ENCODE measurements at places on chromosomes 6 and 20.

- DNase-seq: peak; percentile 60
Measured at GRCh38 chr6:31829633-31830283, 2.2 kb downstream of the HSPA1B start.

- DNase-seq: no peak
Measured at GRCh38 chr6:22108199-22108598, 188.6 kb downstream of the PRL start.

DNA sequence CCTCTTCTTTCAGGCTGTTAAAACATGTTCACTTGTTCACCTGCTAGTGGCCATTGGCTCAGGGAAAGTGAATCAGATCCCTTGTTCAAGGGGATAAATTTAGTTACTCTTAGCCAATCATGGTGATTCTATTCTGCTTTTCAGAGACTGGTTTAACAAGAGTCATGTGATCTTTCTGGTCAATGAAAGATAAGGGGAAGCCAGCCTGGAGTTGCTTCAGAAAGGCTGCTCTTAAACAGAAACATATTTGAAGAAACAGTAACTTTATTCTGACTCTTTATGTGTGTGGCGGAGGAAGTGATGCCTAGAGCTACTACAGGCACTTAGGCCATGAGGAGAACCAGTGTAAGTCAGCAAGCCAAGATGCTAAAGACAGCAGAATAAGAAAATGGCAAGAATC, 28.1 kb upstream of the AHI1 start:
- DNase-seq: no peak

DNA sequence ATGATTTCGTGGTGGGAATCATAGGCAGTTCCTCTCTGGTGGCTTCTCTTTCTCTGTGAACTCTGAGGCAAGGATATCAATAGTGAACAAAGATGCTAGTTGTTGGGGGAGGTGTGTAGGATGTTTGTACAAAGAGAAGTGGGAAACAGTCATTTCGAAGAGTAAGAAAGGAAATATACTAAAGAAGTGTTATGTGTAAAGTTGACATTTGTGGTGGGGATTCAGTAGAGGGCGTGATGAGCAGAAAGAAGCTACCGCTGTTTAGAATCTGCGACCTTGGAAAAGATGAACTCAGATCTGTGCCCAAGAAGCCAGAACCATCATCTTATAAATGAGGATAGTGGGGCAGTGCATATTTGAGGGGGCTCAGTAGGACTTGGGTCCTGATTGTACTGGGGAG, 11.4 kb downstream of the SLC35F1 start:
- DNase-seq: no peak

DNA sequence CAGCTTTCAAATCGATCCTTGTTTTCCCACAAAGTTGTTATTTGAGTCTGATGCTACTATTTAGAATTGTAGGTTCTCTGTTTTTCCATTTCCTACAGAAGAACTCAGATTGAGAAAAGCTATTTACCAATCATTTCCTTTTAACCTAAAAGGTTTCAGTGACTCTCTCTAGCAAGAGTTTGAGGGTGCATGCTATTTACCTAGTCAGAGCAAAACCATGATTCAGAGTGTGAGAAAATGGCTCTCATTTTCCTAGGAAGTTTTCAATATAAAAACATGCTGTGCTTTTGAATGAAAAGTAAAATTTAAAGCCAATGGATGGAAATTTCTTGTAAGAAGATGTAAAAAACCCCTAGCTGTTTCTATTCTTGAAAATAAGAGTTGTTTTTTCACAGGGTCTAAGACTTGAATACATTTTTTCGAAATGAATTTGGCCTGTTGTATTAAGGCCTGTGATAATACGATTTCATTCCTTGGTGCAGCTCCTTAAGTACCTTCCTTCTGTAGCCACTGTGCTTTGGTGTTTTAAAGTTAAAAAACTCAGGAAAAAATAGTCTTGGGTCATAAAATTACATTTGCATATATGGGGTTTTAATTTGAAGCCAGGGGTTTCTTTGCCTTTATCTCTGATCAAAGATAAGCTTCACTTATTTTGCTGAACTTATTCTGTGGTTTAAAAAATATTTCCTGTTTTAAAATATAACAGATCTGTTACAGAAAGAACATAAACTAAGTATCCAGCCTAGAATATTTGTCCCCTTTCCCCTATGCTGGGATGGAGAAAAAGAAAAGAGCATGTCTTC, 18.0 kb upstream of the RSPH3 start:
- DNase-seq: no peak

DNA sequence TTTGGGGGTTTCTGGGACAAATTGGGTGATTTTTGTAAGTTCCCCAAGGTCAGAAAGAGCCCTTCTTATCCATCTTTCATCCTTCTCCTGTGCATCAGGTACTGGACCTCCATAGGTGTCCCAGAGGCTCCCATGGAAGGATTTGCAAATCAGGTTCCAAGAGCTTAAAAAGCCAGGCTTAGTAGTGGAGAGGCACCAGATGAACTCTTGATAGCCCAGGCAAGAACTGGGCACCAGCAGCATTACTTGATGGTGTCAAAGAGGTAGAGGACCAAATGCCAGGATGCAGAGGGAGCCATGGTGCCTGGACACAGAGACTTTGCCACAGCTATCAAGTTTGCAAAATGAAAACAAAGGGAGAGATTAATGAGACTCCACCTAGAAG, 20.9 kb upstream of the TRAM2 start:
- no peak for DNase-seq

DNA sequence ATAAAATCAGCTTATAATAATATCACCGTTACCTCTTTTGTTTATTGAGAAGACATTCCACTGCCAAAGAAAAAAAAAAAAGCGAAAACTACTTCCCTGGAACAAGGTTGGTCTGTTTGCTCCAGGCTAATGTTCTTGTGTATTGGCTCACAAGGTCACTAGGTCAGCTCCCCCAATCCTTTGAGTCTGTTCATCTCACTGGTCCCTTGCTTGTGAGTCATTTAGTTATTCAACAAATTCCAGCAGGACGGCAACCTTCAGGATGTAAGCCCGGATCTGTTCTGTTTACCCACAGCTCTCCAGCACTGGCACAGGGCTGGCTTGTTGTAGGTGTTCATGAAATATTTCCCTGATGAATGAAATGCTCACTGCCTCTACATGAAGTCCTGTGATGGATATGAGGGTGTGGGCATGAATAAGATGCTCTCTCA, 3.3 kb downstream of the ARHGAP40 start:
- DNase-seq: no peak

GRCh38 chr6:151808371-151809241, 1.1 kb downstream of the ESR1 start:
- DNase-seq: no peak

DNA sequence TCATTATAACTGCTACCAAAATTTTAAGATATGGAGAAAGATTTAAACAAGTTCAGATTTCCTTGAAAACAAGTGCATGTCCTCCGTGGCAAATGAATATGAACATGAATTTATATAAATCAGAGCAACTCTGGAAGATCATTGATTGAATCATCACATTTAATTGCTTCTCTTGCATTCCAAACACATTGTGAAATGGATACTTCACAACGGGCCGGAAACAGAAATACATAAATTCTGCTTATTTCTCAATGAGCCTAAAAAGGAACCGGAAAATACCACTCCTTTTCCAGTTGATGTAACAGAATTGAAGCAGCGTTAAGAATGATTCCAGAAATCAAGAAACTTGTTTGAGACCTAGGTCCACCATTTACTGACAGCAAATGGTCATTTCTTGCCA, 134.6 kb upstream of the BTN3A2 start:
- no peak for DNase-seq

DNA sequence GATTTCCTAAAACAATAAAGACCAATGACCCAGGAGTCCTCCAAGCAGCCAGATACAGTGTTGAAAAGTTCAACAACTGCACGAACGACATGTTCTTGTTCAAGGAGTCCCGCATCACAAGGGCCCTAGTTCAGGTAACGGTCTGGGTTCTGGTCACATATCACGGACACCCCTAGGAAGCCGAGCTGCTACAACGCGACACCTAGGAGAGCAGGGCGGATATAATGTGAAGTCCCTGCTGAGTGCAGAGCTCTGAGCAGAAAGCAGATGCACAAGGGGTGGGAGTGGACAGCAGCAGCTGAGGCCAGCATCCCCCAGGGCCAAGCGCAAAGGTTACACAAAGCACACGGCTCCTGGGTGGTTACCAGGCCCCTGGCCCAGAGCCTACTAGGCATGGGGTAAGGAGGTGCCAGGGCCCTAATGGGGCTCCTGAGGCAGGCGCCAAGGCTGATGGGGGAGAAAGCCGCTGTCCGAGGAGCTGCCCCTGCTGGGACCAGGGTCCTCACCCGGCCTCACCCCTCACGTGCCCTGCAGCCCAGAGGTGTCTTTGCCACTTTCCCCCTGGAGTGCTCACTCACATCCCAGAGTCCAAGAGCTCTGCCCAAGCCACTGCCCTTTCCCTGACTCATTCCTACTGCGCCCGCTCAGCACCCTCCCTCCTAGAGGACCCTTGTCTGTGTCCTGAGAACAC, 8.4 kb downstream of the CST7 start:
- no peak for DNase-seq

- DNase-seq: no peak
Measured at GRCh38 chr6:142838821-142839685, 105.9 kb downstream of the HIVEP2 start.

DNA sequence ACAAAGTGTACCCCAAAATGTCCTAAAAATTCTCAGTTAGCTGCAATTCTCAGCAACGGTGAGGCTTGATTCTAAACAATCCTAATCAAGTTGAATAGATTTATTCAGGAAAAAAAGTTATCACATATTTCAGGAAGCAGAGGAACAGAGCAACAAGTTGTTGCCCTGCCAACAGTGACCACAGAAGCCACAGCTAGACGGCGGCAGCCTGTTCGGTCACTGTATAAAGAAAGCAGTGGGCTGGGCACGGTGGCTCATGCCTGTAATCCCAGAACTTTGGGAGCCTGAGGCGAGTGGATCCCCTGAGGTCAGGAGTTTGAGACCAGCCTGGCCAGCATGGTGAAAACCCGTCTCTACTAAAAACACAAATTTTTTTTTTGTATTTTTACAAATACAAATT, 171.2 kb upstream of the BMP5 start:
- no peak for DNase-seq

- no peak for DNase-seq
Measured at GRCh38 chr20:38066969-38067716, 33.6 kb downstream of the RPRD1B start.

GRCh38 chr20:16917636-16918035, 169.5 kb downstream of the OTOR start:
- no peak for DNase-seq

- DNase-seq: no peak
Measured at GRCh38 chr6:112600168-112600567, 253.0 kb downstream of the RFPL4B start.

- DNase-seq: no peak
Measured at GRCh38 chr20:37426106-37426505, 80.2 kb downstream of the SRC start.

DNA sequence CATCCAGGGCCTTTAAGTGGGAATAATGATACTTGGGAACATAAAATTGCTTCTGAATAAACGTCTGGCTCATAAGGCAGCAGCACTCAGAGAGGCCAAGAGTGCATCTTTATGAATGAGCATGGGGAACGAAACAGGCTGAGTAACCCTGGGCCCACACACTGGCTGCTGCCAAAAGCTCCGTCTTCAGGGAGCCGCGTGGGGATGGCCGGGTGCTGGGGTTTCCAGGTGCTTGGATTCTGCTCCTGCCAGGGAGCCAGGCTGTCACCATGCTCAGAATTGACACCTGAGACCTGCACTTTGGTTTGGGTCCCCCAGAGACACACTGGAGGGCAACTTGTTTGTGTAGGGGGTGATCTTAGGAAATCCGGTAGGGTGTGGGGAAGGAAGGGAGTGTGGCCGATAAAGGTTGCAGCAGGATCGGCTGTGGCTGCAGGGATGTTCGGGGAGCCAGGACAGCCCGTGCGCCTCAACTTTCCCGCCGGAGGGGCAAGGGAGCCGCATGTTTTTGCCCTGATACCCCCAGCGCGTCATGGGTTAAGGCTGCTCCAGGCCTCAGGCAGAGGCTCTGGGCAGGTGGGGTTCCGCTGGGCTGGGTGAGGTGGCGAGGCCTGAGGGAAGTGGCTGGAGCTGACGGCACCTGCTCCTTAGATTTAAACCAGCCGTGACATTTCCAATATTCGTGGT, 101.8 kb downstream of the YTHDF1 start:
- no peak for DNase-seq

DNA sequence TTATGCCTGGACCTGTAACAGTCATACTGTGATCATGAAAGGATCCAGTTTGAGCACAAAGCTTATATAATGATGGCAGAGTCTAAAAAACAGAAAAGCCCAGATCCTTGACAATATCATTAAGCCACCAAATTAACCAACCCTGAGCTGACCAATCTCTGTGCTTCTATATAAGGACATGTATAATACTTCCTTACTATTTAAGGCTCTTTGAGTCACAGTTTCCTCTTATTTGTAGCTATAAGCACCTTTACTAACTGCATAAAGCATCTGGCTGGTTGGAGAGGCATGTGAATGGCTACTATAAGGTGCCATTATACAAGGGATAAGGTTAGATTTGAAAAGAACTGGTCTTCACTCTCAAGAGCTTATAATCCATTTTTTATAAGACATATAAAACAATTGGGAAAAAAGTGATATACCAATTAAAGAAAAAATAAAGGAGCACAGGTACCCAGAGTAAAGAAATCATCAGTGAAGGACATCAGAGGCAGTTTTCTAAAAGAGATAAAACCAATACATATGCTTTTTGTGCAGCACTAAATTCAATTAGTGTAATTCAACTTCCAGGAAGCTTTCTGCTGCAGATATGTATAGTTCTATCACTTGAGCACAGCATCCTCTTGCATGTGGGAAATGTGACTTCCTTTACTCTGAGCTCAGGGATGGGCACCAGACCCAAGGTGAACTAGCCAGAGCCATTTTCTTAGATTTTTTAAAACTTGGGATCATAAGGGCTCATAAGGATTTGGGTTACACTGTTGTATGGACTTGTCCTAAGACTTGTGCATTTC, 121.0 kb downstream of the BTBD9 start:
- no peak for DNase-seq

GRCh38 chr6:11270030-11271027, 37.9 kb upstream of the NEDD9 start:
- DNase-seq: no peak

DNA sequence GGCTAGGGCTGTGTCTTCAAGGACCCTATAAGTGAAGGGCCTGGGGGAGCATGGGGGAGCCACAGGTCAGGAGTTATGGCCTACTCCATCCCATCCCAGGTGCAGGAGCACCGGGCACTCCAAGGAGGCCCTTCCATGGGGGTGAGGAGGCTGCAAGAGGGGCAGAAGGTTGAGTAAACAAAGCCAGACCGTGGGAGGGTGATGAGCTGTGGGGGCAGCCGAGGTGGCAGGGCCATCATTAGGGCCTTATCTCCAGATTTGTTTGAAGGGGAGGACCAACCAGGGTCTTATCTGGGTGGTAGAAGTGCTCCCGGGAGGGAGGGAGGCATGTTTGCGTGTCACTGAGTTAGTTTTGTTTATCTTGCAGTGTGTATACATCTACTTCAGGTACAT, 2.1 kb upstream of the FAM83C start:
- DNase-seq: no peak

DNA sequence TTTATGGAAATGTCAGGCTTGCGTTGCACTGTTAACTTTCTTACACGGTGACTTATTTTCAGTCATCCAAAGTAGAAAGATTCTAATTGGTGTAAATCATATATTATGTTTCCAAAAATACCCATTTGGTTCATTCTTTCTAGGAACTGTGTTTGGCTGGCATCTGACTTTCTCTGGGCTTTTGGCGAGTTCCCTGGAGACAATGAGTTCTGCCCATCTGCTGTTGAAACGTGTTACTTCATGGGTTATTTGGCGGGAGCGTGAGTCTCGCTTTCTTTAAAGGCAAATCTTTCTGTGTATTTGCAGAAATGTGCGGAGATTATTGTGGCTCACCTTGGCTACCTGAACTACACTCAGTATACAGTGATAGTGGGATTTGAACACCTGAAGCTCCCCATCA, 29.5 kb downstream of the TMEM181 start:
- DNase-seq: no peak

- no peak for DNase-seq
Measured at GRCh38 chr6:151387175-151387970, 4.0 kb downstream of the ZBTB2 start.
